ENCODE measurements at places on chromosomes 6 and 20. TPM values are rescaled to one million over a fixed set of nuclear protein-coding genes. Genes with fewer than 3 reads are reported as not detected.
A peak's percentile ranks its signal among the peaks of the same experiment; 100 is the strongest.

- peak overlapping the region; percentile 93 for H3K4me3 ChIP-seq
- peaks cover 48% of the 10 kb centered on the region for H3K4me1 ChIP-seq
- DNase-seq = peak; percentile 43
- peaks cover 3% of the 10 kb centered on the region for H3K36me3 ChIP-seq
- H3K27me3 ChIP-seq = no peaks in the 10 kb centered on the region
Observed at GRCh38 chr20:49935746-49936152, 448 bp upstream of the RNF114 start.

- H3K4me1 ChIP-seq = peaks cover 25% of the 10 kb centered on the region
- H3K27me3 ChIP-seq = no peaks in the 10 kb centered on the region
- H3K36me3 ChIP-seq = no peaks in the 10 kb centered on the region
- no peak overlapping the region for H3K4me3 ChIP-seq
- no peak for DNase-seq
- H3K27ac ChIP-seq = peak overlapping the region; percentile 71
Observed at GRCh38 chr6:158002249-158002950, 20.7 kb downstream of the SYNJ2 start.

DNA sequence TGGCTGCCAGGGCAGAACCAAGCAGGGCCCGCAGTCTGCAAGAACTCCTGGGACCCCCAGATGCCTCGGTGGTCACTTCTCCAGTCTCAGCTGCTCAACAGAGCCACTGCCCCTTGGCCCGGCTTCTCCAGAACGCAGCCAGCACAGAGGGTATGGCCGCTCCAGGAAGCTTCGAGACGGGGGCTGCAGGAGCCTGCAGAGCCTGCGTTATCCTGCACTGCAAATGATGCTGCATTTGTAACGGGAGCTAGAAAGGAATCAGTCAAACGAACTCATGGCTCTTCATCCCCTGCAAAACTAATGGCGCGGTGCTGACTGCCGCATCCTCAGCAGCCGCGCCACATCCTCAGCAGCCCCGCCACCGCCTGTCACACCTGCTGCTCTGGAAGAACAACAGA, 254.9 kb downstream of the TAF4 start:
- no peak for DNase-seq
- no peaks in the 10 kb centered on the region for H3K36me3 ChIP-seq
- H3K4me1 ChIP-seq = no peaks in the 10 kb centered on the region
- H3K27ac ChIP-seq = no peak overlapping the region

DNA sequence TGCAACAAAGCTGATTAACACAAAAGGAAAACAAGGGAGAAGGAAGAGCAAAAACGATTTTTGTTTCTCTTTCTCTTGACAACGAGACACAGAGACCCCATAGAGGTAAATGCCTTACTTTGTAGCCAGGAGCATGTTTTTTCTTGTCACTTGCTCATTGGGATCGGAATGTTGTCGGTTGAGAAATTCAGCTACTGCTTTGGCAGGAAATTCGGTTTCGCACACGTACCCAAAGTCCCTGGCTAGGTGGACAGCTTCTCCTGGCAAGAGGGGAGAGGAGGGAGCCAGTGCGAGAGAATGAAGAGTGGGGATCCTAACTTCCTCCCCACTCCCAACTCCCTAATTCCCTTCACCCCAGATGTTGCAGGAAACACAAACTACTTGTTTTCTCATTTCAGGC, 14.5 kb downstream of the TFAP2A start:
- peaks cover 17% of the 10 kb centered on the region for H3K4me1 ChIP-seq
- H3K36me3 ChIP-seq = no peaks in the 10 kb centered on the region
- no peak overlapping the region for H3K27ac ChIP-seq
- H3K27me3 ChIP-seq = peaks cover 17% of the 10 kb centered on the region
- H3K4me3 ChIP-seq = no peak overlapping the region
- no peak for DNase-seq

- no peak overlapping the region for H3K4me3 ChIP-seq
- H3K27ac ChIP-seq = no peak overlapping the region
- peaks cover 32% of the 10 kb centered on the region for H3K27me3 ChIP-seq
- H3K4me1 ChIP-seq = no peaks in the 10 kb centered on the region
- no peak for DNase-seq
Observed at GRCh38 chr20:20888266-20888656, 175.8 kb upstream of the RALGAPA2 start.

DNA sequence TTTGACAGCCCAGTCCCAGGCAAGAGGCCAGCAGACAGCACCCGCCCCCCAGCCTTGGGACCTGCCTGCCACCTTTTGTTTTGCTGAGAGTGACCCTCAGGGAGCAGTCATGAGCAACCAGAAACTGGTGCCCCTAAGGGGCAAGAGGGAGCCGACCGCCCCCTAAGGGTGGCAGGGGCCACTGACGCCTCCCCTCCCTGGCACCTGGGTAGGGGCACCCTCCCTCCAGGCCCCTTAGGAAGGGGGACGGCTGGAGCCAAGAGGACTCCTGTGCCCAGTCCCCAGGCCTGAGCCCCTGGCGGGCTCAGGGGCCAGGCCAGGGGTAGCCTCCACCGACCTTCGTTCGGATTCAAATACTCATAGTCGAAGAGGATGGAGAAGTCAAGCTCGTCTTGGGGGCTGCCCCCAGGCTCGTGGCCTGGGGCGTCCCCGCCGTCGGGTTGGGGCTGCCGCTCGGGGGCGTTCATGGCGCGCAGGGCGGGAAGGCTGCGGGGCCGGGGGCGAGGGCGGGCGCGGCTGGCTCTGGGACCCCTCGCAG, 417 bp downstream of the NFATC2 start:
- peak overlapping the region; percentile 56 for H3K4me3 ChIP-seq
- peaks cover 16% of the 10 kb centered on the region for H3K4me1 ChIP-seq
- peaks cover 19% of the 10 kb centered on the region for H3K27me3 ChIP-seq
- peak overlapping the region; percentile 85 for H3K27ac ChIP-seq
- no peaks in the 10 kb centered on the region for H3K36me3 ChIP-seq

DNA sequence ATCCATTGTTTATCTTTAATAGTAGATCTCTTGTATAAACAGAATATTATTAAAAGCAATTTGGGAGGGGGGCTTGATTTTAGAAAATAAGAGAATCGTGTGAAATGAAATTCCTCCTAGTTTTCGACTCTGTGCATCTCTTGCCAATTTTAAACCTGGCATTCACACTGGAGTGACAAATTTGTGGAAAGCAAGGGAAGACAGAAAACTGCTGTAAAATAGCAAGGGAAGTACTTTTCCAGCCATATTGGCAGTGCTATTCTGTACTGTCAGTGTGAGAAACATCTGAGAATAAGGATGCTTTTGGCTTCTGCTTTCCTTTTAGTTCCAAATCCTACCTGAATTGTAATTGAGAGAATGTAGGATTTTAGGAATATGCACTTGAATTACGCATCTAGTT, 40.2 kb downstream of the TOP1 start:
- H3K36me3 ChIP-seq = peaks cover 14% of the 10 kb centered on the region
- H3K27me3 ChIP-seq = no peaks in the 10 kb centered on the region
- peaks cover 22% of the 10 kb centered on the region for H3K4me1 ChIP-seq
- H3K27ac ChIP-seq = no peak overlapping the region

- DNase-seq = no peak
- H3K4me1 ChIP-seq = no peaks in the 10 kb centered on the region
- H3K36me3 ChIP-seq = no peaks in the 10 kb centered on the region
- no peak overlapping the region for H3K27ac ChIP-seq
- H3K4me3 ChIP-seq = no peak overlapping the region
Observed at GRCh38 chr6:16064671-16065072, 64.2 kb upstream of the MYLIP start.

DNA sequence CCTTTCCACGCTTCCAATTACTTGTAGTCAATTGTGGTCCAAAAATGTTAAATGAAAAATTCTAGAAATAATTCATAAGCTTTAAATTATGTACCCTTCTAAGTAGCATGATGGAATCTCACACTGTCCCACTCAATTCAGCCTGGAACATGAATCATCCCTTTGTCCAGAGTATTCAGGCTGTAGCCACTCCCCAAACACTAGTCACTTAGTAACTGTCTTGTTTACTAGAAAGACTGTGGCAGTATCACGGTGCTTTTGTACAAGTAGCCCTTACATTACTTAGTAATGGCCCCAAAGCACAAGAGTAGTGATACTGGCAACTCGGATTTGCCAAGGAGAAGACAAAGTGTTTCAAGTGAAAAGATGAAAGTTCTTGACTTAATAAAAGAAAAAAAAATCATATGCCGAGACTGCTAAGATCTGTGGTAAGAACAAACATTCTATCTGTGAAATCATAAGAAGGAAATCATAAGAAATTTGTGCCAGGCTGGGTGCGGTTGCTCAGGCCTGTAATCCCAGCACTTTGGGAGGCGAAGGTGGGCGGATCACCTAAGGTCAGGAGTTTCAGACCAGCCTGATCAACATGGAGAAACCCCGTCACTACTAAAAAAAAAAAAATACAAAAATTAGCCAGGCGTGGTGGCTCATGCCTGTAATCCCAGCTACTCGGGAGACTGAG, 168.5 kb upstream of the SIM1 start:
- H3K4me3 ChIP-seq = no peak overlapping the region
- no peak overlapping the region for H3K27ac ChIP-seq
- peaks cover 30% of the 10 kb centered on the region for H3K36me3 ChIP-seq

DNA sequence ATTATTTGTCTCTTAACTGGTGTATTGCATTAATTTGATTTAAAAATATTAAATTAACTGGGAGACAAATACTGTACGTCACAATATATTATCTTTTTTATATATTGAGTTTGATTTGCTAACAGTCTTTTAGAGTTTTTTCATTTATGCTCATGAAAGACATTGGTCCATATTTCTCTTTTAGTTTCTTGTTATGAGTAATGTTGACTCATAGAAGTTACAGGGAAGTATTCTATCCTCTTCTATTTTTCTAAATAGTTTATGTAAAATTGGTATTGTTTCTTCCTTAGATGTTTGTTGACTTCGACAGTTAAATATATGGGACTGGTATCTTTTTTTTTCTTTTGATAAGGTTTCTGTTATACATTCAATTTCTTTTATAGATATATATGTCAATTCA, 1115.6 kb upstream of the CITED2 start:
- no peaks in the 10 kb centered on the region for H3K27me3 ChIP-seq
- no peak overlapping the region for H3K4me3 ChIP-seq
- no peaks in the 10 kb centered on the region for H3K36me3 ChIP-seq
- H3K4me1 ChIP-seq = peaks cover 9% of the 10 kb centered on the region
- DNase-seq = no peak

DNA sequence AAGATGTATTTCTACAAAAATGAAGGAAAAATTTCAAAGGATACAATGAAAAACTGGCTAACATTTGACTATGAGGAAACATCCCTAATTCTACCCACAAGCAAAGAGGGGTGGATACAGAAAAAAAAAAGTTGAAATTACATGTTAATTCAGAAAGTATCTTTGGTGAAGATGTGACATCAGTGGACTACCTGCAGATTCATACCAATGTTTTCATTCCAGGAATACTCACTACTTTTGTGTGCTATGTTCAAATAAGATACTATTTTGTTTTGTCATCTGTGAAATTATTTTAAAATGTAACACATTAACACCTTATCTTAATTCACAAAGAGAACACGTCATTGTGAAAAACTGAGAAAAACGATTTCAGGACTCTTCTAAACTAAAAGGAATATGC, 159.3 kb upstream of the SHLD1 start:
- H3K27me3 ChIP-seq = no peaks in the 10 kb centered on the region
- no peak for DNase-seq
- H3K4me3 ChIP-seq = no peak overlapping the region
- peaks cover 63% of the 10 kb centered on the region for H3K36me3 ChIP-seq
- H3K27ac ChIP-seq = no peak overlapping the region
- peaks cover 5% of the 10 kb centered on the region for H3K4me1 ChIP-seq

DNA sequence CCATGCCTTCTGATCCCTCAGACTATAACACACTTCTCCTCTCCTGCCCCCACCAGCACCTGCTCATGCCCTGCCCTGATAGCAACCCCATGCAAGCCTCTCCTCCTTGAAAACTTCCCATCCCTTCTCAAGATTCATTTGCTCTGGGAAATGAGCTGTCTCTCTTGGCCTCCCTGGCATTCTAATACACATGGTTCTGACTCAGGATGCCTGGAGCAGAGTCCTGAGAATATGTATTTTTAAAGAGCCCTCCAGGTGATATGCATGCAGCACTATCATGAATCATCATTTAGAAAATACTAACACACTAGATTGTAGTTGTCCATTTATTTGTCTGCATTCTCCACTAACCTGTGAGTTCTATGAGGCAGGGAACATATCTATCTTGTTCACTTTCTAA, 26.6 kb downstream of the HDGFL1 start:
- no peaks in the 10 kb centered on the region for H3K36me3 ChIP-seq
- H3K4me1 ChIP-seq = no peaks in the 10 kb centered on the region
- H3K4me3 ChIP-seq = no peak overlapping the region
- H3K27ac ChIP-seq = no peak overlapping the region
- DNase-seq = no peak

DNA sequence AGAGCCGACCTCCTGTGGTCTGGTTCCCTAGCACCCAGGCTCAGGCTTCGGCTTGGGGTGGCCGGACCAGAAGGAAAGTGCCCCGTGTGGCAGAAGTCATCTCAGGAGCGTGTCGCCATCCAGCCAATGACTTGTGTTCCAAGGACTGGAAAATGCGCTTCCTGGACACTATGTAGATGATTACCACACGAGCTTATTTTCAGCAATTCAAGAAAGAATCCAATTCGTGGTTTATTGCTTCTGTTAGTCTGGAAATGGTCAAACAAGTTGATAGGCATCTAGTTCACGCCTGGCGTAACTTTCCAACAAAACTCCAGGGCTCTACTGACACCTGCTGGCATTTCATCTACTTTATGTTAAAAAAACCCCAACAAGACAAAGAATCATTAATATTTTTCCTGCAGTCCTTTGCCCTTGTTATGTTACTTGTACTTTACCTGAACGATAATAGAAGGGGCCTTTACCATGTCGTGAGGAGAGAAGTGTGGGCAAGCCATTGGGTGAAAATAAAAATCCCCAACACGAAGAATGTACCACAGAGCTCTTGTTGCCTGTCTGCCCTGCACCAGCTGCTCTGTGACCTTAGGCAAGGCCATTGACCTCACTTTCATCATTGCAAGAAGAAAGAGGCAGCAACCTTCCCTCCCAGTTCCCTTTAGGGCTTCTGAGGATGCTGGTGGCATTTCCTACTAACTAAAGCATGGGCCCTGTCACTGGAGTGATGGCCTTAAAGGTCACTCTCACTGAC, 154.7 kb upstream of the LAMP5 start:
- no peak overlapping the region for H3K27ac ChIP-seq
- no peaks in the 10 kb centered on the region for H3K27me3 ChIP-seq
- no peaks in the 10 kb centered on the region for H3K36me3 ChIP-seq
- peak; percentile 86 for DNase-seq

- no peak overlapping the region for H3K4me3 ChIP-seq
- no peaks in the 10 kb centered on the region for H3K4me1 ChIP-seq
- H3K36me3 ChIP-seq = no peaks in the 10 kb centered on the region
- DNase-seq = no peak
Observed at GRCh38 chr6:134564705-134565104, 246.8 kb upstream of the SGK1 start.

- no peaks in the 10 kb centered on the region for H3K36me3 ChIP-seq
- H3K4me3 ChIP-seq = peak overlapping the region; percentile 48
- no peak overlapping the region for H3K27ac ChIP-seq
- no peaks in the 10 kb centered on the region for H3K27me3 ChIP-seq
Observed at GRCh38 chr20:33686984-33687366, 790 bp upstream of the E2F1 start.

The C20orf141 gene
- not detected for total RNA-seq

The NUS1 gene
- total RNA-seq = 12.7 TPM

The VIP gene
- 0.87 TPM for total RNA-seq

The DBNDD2 gene
- total RNA-seq = 51.3 TPM
